ENCODE measurements at places on chromosomes 16 and 17.
A peak's percentile ranks its signal among the peaks of the same experiment; 100 is the strongest.

DNA sequence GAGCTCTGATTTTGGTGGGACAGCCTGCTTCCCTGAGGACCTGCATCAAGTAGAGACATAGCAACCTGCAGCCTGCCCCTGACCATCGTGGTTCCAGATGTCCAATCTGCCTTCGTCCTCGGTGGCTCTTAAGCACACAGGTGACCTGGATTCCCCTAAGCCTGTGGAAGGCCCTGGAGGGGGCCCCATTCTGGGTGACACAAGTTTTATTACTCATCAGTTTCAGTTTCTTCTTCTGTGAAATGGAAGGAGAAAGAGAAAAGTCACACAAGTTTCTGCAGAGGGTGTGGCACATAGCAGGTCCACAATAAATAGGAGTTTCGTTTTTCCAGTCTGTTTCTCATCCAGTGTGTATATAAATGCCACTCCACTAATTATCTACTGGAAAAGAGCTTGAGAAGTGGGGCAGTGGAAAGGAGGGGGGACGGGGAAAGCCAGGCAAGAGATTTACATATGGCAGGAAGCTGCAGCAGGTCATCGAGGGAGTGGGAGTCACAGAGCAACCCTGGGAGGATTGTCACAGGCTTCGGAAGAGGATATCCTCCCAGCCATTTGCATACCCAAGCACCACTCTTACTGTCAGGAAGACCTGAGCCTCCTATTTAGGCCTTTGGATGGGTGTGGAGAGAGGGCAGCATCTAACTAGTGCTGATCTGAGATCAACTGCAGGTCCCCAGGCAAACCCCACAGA lies 10.0 kb upstream of the NOS2 start:
- no peak for DNase-seq

- no peak for DNase-seq
Observed at GRCh38 chr16:85279825-85280545, 167.7 kb upstream of the CIBAR2 start.

- DNase-seq: peak; percentile 53
Observed at GRCh38 chr17:63946440-63947363, 14.6 kb upstream of the CD79B start.

DNA sequence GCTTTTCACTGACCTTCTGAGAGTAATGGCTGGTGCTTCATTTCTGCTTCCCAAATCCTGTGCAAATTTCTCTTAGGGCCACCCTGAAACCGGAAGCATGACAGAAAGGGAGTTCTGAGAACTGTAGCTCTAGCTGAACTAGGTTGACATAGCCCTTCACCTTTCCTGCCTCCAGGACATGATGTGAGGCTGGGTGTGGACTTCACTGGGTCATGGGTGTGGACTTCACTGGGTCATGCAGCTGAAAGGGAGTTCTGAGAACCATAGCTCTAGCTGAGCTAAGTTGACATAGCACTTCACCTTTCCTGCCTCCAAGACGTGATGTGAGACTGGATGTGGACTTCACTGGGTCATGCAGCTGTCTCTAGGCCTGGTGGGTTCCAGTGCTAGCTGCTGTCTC lies 54.3 kb upstream of the NLRP1 start:
- no peak for DNase-seq

- no peak for DNase-seq
Observed at GRCh38 chr17:15123593-15124263, 141.4 kb downstream of the PMP22 start.

- DNase-seq: no peak
Observed at GRCh38 chr16:316741-317464, 33.9 kb downstream of the PDIA2 start.

- peak; percentile 20 for DNase-seq
Observed at GRCh38 chr17:30332057-30332542, 1.8 kb downstream of the TMIGD1 start.

- DNase-seq: no peak
Observed at GRCh38 chr16:77660311-77660710, 62.0 kb upstream of the NUDT7 start.

- no peak for DNase-seq
Observed at GRCh38 chr17:50095626-50096037, 481 bp downstream of the PDK2 start.

GRCh38 chr16:50266337-50267091 lies at the start of gene ADCY7:
Gene ADCY7 (plus strand): TSS chr16:50266551. CDS start chr16:50288180, 21,629 bp downstream.
- DNase-seq: peak; percentile 78

- no peak for DNase-seq
Observed at GRCh38 chr16:67383284-67383683, 10.0 kb downstream of the TPPP3 start.

GRCh38 chr16:69865701-69866100 lies 85.4 kb upstream of the CLEC18A start:
- no peak for DNase-seq

GRCh38 chr17:44049294-44050060 lies 17.0 kb downstream of the LSM12 start:
- no peak for DNase-seq

DNA sequence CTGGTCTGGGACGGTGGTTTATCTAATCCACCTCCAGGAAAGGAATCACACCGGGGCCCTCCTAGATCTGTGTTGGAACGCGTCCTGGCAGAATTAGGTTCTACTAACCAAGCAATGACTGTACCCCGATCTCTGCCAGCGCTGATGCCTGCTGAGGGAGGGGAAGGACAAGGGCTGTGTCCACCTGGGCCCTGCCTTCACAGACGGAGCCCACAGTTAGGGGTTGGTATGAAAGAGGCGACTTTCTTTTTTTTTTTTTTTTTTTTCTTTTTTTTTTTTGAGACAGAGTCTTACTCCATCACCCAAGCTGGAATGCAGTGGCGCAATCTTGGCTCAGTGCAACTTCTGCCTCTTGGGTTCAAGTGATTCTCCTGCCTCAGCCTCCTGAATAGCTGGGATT lies 9.9 kb upstream of the KRT19 start:
- no peak for DNase-seq

DNA sequence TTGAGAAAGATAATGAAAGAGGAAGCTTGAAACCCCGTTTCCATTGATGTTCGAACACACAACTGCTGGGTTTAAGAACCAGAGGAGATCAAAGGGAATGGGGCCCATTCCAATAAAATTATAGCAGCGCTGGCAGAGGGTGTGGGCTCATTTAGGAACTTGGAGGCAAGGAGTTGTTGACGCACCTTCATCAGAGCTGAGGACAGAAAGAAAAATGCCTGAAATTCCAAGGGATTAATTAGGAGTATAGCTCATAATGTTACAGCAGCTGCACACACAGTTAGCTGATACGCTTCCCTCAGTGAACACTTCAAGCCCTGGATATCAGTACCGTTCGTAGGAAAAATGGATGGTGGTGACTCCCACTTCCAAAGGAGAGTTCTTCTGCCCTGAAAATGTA lies 127.2 kb downstream of the AXIN2 start:
- no peak for DNase-seq

GRCh38 chr17:3667366-3668278 lies 756 bp downstream of the TAX1BP3 start:
- DNase-seq: no peak

GRCh38 chr17:38970128-38970527 lies 2.9 kb upstream of the FBXO47 start:
- no peak for DNase-seq

GRCh38 chr16:23608194-23608593 lies 12.1 kb upstream of the NDUFAB1 start:
- DNase-seq: no peak

DNA sequence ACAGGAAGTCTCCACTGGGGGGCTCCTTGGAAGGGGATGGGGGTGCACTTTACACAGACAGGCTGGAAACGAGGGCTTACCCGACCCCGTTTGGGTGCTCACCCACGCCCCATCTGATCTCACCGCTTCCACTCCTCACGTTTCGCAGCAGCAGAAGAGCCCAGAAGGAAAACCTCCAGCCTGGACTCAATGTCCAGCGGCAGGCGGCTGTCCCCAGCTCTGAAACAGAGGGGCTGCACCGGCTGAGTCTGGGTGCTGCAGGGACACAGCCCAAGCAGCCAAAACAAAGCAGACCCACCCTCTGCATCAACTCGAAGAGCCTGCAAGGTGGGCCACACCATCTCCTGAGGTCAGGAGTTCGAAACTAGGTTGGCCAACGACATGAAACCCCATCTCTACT lies 3.9 kb downstream of the MEAK7 start:
- no peak for DNase-seq

GRCh38 chr16:19757026-19757425 lies 39.0 kb downstream of the IQCK start:
- DNase-seq: no peak

- DNase-seq: no peak
Observed at GRCh38 chr17:13989138-13989537, 80.2 kb upstream of the COX10 start.

- no peak for DNase-seq
Observed at GRCh38 chr17:76511668-76512365, 10.6 kb upstream of the RHBDF2 start.

DNA sequence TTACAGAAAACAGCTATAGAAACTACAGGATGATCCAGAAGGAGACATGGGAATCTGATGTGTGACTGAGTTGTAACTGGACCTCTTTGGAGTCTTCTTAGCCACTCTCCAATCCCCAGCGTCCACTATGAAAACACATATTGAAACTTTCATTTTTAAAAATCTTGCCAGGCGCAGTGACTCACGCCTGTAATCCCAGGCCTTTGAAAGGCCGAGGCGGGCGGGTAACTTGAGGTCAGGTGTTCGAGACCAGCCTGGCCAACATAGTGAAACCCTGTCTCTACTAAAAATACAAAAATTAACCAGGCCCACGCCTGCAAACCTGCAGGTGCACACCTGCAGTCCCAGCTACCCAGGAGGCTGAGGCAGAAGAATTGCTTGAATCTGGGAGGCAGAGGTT lies 53.3 kb downstream of the HIC1 start:
- DNase-seq: no peak

DNA sequence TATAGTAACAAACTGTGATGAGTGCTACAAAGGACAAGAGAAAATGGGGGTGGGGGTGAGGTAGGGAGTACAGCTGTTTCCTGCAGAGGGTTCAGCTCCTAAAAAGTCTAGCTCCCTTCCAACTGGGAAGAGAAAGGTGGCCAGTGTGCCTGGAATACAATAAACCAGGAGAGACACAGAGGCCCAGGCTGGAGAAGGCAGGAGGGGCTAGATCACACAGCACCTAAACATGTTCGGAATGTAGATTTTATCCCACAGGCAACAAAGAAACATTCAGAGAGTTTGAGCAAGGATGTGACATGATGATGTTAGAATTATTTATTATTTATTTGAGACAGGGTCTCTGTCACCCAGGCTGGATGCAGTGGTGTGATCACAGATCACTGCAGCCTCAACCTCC lies 10.2 kb downstream of the TEX2 start:
- no peak for DNase-seq

DNA sequence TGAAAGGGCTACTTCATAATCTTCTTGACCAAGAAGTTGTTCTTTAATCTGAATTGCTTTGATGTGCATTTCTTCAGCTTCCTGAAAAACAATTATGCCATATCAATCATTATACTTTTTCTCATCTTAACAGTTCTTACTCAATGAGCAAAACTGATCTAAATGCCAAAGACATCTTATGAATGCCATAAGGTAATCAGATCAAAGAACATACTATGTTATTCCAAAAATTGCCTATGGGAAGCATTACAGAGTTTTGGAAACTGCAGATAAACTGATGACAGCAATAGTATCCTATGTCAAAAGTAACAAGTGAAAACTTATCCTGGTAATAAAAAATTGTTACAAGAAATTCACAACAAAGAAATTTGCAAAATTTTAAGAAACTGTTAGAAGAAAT lies 29.7 kb downstream of the CHCT1 start:
- DNase-seq: no peak

DNA sequence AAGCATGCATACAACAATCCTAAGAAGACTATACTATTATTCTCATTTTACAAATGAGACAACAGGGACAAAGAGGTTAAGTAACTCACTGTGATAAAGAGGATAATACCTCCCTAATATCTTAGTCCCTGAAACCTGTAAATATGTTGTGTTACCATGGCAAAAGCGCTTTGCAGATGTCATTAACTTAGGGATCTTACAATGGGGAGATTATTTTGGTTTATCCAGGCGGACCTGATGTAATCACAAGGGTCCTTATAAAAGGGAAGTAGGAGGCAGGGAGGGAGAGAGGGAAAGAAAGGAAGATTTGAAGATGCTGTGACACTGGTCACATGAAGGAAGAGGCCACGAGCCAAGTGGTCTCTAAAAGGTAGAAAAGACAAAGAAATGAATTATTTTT lies 164.7 kb downstream of the CNTNAP4 start:
- DNase-seq: no peak

GRCh38 chr16:79850348-79850747 lies 249.8 kb upstream of the MAF start:
- DNase-seq: no peak

- DNase-seq: no peak
Observed at GRCh38 chr17:30334421-30334820, 564 bp upstream of the TMIGD1 start.

DNA sequence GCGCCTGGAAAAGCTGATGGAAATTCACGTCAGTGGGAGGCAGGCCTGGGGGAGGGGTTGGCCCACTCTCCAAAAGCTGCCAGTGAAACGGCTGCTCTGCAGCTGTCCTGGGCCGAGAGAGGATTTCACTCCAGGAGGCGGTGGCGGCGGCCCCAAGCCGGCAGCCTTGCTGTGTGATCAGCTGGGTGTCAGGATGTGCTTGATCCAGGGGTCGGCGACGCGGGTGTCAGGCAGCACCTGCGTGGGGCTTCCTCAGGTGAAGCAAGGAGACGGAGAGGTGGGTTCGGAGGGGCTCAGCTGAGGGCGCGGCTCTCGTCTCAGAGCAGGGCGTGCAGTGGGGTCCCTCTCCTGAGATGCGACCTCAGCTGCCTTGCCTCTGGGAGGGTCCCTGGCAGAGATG lies 7.0 kb downstream of the CBFA2T3 start:
- DNase-seq: no peak

GRCh38 chr16:89187770-89188392 lies 12.5 kb downstream of the SLC22A31 start:
- no peak for DNase-seq

GRCh38 chr16:17748044-17748719 lies 277.4 kb upstream of the XYLT1 start:
- DNase-seq: no peak

DNA sequence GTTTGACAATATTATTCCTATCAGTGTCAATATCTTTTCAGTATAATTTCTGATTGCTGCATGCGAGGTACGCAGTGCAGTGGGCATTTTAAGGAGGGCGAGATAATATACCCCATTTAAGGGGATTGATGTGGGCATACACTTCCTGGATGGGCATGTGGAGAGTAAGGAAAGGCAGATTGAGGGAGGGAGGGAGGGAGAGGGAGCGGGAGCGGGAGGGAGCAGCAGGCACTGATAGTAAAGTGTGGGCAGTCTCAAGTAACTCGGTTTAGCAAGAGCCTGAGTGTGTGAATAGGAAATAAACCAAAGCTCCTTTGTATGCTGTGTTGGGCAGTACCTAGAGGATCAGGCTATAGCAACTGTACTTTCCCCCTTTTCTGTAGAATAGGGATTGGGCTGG lies 5.1 kb downstream of the BPTF start:
- no peak for DNase-seq

DNA sequence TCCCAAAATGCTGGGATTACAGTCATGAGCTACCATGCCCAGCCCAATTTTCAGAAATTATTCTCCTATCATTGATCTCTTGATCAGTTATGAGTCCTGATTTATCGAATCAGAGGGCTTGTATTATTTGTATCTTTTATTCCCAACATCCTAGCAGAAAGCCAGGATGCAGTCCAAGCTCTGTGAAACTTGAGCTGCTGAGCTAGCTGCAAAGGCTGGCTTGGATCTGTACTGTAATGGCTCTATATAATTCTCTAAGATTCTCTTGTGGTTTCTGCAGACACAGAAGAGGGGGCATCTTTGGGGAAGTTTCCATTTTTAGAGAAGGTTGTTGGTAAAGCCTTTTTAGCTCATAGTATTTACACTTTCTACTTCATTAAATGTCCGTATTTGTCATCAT lies 227.1 kb downstream of the MAP2K4 start:
- no peak for DNase-seq
